ENCODE measurements at places on chromosomes 16 and 17.

- no peak for DNase-seq
Observed at GRCh38 chr17:75001915-75002843, 10.3 kb upstream of the MRPL58 start.

GRCh38 chr17:71402661-71403141 lies 718.1 kb upstream of the SOX9 start:
- DNase-seq = no peak

DNA sequence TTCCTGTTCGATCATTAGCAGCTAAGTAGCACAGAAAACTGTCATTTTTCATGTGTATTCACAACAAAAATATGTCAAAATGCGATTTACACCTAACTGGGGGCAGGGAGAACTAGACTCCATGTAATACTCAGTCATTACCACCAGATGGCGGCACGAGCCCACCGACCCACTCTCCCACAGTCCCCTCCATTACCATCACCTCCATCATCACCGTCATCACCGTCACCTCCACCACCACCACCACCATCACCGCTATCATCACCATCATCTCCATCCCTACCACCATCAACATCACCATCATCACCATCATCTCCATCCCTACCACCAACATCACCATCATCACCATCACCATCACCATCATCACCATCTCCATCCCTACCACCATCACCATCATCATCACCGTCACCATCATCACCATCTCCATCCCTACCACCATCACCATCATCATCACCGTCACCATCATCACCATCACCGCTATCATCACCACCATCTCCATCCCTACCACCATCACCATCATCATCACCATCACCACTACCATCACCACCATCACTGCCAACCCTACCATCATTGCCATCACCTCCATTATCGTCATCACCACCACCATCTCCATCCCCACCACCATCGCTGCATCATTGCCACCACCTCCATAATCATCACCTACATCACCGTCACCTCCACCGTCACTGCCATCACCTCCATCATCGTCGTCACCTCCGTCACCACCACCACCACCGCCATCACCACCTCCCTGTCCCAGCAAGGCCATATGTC lies 14.4 kb downstream of the NDUFAF8 start:
- no peak for DNase-seq

DNA sequence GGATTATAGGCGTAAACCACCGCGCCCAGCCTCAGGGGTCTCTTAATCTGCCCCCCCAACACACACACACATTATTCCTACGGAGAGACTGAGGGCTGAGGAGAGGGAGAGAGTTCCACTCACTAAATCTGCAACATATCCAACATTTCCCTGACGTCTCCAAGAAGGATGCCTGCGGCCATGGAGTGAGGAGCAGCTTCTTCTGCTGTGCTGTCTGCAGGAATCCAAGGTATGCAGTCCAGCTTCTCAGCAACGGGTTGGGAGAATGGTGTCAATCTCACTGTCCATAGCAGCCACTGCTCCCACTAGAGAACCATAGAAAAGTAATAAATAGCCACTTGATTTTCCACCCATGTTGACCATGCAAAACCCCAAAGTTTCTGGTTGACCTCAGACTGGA lies 5.1 kb upstream of the PLXDC1 start:
- no peak for DNase-seq

- no peak for DNase-seq
Observed at GRCh38 chr16:53955221-53955875, 251.4 kb downstream of the FTO start.

DNA sequence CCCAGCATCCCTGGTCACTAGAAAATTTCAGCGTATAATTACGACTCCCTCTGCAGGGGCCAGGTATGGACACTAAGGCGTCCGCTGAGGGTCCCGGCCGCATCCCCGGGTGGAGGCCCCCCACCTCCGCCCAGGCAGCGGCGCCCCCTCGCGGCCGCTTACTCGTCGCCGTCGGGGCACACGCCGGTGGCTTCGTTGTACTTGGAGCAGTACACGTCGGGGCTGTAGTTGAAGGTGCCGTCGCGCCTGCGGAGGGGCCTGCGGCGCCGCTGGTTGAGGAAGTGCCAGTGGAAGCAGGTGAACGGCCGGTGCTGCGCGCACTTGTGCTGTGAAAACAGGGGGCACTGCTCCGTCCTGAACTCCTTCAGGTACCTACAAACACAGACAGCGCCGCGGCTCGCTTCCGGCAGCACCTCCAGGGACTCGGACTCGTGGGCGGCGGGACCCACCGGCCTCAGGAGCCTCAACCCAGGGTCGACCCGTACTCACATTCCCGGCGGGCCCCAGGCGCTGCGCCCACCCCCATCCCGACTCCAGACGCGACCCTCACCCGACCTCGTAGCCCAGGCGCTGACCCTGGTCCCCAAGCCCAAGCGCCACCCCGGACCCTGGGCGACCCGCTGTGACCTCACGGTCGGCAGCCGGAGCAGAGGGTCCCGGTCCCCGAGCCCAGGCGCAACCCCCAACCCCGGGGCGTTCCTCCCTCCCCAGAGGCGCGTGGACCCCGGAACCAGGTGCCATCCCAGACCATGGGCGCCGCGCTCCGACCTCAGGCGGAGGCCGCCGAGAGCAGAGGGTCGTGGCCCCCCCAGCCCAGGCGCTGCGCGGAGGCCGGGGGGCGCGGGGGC lies 596 bp downstream of the UNKL start:
- DNase-seq = peak; percentile 24

GRCh38 chr16:10578474-10579316 lies 1.7 kb downstream of the EMP2 start:
- no peak for DNase-seq

GRCh38 chr17:51128076-51128475 lies 7.4 kb upstream of the SPAG9 start:
- DNase-seq = peak; percentile 40

GRCh38 chr16:81921085-81921814 lies 90.0 kb downstream of the SDR42E1 start:
- no peak for DNase-seq

GRCh38 chr17:44969144-44969780 lies 1.2 kb upstream of the C1QL1 start:
- DNase-seq = no peak

GRCh38 chr17:6496116-6496481 lies 51.8 kb downstream of the PIMREG start:
- no peak for DNase-seq

- no peak for DNase-seq
Observed at GRCh38 chr17:67200727-67201301, 44.2 kb downstream of the HELZ start.

DNA sequence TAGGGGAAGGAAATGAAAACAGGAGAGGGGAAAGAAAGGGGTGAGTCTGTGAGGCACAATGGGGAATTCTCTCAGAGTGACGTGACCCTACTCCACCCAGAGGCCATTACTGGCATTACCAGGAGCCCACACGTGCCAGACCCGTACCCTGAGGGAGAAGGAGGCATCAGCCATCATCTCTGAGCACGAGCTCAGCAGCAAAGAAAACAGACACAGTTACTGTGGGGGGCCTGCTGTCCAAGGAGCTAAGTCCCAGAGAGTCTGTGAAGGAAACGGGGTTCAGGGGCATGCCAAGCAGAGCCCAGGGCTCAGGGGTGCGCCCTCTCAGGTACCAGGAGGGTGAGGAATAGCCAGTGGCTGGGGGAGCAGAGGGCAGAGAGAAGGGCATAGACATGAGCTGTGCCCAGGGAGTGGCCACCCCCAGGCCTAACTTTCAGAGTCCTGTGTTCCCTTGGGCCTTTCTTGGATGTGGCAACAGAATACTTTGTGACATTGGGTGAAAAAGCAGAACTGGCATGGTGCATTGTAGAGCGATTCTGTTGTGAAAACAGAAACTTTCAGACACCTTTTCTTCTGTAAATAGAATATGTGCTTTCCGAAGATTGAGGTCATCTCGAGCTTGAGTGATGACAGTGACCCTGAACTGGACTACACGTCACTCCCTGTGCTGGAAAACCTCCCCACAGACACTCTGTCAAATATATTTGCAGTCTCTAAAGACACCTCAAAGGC lies 11.3 kb downstream of the TAF1C start:
- DNase-seq = peak; percentile 39

GRCh38 chr17:17141860-17142552 lies 64.1 kb downstream of the PLD6 start:
- DNase-seq = no peak

GRCh38 chr17:66464921-66465320 lies 162.5 kb downstream of the PRKCA start:
- no peak for DNase-seq

Data from NCI-H226 (cell line).